RWPE1 (cell line): ENCODE measurements at places on chromosomes 16 and 17.

DNA sequence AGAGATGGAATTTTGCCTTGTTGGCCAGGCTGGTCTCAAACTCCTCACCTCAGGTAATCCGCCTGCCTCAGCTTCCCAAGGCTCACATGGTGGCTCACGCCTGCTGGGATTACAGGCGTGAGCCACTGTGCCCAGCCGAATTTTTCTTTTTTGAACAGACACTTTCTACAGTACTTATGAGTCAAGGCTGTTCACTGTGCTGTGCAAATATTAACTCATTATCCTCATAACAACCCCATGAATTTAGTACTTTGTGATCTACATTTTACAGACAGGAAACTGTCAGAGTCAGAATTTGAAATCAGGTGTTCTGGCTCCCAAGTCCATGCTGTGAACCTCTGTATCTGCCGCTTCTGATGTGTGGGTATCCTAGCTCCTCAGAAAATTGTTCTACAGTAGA, 25.7 kb upstream of the RASL10B start:
- DNase-seq: no peak

DNA sequence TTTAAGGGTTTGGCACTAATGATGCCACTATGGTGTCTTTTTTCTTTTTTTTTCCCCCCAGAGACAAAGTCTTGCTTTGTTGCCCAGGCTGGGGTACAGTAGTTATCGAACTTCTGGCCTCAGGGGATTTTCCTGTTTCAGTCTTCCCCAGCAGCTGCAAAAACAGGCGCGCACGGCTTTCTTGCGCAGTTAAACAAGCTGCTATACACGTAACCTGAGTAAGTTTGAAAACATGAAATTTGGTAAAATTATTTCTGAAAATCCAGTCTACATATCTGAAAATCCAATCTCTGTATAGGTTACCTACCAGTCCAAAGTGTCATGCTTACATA, 11.8 kb downstream of the TEX14 start:
- no peak for DNase-seq

DNA sequence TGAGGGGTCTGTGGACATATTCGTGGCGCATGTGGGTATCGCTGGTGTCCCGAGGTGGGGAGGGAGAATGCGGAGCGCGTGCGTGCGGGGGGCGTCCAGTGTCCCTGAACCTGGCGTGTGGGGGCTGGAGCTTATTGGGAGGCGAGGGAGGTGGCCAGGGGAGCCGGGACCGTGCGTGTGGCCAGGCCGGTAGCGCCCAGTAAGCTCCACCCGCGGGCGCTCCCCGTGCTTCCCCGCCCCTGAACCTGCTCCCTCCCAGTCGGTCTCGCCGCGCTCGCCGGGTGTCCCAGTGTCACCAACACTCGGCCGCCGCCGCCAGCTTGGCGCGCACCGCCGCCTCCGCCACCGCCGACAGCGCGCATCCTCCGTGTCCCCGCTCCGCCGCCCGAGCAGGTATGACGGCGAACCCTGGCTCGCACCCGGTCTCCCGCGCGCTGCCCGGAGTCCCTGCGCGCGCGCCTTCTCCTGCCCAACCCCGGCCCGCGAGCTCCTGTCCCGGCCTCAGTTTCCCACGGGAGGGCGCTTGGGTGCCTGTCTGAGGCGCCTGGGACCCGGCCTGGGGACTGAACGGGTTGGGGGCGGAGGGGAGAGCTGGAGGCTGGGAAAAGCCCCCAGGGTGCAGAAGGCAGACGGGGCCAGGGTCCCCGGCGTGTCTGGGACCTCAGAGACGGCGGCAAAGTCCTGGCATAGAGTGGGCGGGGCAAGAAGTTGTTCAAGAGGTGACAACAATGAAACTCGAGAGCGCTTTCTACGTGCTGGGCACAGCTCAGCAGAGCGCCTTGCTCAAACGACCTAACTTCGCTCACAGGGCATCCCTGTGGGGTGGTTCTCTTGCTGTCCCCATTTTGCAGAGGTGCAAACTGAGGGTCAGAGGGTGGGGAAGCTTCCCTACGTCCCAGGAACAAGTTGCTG, at the start of gene SCNN1B:
Gene SCNN1B (plus strand): TSS at position 258 of the 912 bp plus-strand sequence. CDS start 46,298 bp downstream, outside the sequence.
- no peak for DNase-seq

DNA sequence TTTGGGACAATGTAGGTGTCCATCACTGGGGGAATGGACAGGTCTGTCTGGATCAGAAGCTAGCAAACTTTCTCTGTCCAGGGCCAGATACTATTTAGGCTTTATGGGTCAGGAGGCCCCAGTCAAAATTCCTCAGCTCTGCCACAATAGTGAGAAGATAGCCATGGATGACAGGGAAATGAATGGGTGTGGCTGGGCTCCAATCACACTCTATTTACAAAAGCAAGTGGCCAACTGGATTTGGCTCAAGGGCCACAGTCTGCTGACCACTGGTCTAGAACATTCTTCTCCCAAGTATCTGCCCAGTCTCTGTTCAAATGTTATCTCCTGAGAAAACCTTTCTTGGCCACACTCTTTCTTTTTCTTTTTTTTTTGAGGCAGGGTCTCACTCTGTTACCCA, 339.9 kb downstream of the SOX9 start:
- no peak for DNase-seq

- no peak for DNase-seq
Measured at GRCh38 chr17:52841971-52842370, 683.5 kb upstream of the CA10 start.

- no peak for DNase-seq
Measured at GRCh38 chr16:73315645-73316044, 267.7 kb upstream of the ZFHX3 start.

- peak; percentile 44 for DNase-seq
Measured at GRCh38 chr17:10646392-10646990, 10.6 kb downstream of the MYH3 start.

- no peak for DNase-seq
Measured at GRCh38 chr17:146983-147761, 9.8 kb downstream of the SCGB1C2 start.

DNA sequence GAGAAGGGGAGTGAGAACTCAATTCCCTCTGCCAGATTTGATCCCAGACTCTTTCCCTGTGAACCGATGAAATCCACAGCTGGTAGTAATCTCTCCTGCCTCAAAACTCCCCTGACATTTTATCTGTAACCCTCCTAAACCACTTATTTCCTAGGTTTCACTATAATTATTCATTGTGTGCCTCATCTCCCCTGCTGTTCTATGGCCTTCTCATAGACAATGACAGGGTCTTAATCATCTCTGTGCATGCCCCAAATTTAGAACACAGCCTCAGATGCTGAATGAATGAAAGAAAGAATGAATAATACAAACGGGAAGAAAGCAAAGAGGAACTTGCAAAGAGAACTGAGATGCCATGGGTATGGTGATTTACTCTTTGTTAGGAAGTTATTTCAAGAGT, 451.1 kb downstream of the HS3ST3B1 start:
- DNase-seq: no peak

GRCh38 chr17:72189768-72190593, 69.2 kb downstream of the SOX9 start:
- no peak for DNase-seq

DNA sequence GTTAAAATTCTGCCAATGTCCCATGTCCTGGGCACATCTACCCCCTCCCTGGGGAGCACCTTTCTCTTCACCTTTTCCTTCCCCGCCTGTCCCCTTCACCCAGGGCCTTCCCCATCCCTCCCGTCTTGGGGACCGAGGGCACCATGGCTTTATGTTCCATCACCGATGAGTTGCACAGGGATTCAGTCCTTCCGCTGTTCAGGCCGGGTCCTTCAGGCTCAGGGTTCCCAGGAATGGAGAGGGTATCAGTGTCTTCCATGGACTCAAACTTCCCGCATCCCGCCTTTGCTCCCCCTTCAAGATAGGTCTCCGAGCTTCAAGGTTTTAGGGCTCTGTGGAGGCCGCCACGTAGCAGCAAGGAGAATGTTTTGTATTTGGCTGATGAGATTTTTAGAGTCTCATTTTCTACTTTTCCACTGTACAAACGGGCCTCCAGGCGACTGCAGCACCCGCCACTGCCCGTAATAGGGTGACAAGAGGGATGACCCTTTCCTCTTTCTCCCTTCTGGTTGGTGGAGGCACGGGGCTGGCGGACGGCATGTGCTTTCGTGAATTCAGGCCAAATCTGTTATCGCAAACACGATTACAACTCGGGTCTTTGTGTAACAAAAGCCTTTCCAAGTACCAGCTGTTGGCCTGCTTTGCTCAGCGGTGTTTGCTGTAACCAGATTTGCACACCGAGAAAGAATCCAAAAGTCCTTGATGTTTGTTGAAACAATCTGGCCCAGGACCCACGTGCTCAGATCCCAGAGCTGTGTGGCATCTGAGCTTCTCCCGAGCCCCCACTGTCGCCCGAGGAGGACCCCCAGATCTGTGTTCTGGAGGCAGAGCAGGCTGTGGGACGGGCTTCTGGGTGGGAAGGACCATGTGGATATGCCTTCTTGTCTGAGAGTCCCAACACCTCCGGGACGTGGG, 236.3 kb downstream of the SEC14L1 start:
- no peak for DNase-seq

GRCh38 chr17:41352597-41353366, 2.2 kb upstream of the KRT33A start:
- peak; percentile 23 for DNase-seq
